Fibroblast of lung (primary cell): ENCODE measurements at places on chromosomes 1 and 21.

DNA sequence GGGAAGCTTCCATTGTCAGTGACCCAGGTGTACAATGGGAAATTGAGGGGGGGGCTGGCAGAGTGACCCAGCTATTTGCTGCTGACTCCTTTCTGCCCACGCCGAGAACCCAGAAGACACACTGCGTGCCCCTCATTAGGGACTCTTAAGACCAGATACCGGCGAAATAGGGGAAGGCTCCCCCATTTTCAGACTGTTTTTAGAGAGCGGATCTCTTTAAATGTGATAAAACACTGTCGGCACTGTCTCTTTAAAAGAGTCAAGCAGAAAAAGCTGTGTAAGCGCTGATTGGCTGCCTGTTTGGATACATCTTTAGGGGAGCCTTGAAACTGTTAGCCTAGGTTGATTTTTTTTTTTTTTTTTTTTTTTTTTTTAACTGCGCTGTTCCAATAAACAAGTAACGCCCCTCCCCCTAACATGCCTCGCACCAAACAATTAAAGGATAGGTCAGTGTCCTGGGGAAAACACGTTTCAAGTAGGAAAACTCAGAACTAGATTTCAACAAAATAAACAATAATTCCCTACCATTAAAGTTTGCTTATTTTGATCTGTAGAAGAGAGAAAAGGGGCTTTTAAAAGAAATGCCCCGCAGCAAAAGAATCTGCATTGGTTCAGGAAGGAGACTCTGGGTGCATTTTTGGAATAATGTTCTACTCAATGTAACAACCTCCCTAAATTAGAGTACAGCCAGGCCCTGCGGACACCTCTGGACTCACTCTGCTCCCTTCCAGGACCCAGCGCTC, 1.4 kb upstream of the SSBP3 start:
- DNase-seq: peak; percentile 97

DNA sequence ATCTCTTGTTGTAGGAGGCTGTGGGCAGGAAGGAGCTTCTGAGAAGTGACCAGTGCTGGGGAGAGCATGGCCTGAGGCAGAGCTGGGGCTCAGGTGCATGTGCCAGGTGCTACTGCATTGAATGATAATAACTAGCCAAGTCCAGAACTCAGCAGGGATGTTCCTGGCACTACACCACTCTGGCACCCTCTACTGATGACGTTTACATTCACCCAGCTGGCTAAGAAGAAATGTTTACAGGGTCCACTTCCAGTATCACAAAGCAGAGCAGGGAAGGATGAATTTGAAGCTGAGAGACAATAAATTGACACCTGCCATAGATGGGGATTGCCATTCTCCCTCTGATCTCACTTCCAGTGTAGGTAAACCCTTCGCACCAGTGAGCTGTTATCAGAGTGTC, 411.8 kb downstream of the SETD4 start:
- DNase-seq: no peak

DNA sequence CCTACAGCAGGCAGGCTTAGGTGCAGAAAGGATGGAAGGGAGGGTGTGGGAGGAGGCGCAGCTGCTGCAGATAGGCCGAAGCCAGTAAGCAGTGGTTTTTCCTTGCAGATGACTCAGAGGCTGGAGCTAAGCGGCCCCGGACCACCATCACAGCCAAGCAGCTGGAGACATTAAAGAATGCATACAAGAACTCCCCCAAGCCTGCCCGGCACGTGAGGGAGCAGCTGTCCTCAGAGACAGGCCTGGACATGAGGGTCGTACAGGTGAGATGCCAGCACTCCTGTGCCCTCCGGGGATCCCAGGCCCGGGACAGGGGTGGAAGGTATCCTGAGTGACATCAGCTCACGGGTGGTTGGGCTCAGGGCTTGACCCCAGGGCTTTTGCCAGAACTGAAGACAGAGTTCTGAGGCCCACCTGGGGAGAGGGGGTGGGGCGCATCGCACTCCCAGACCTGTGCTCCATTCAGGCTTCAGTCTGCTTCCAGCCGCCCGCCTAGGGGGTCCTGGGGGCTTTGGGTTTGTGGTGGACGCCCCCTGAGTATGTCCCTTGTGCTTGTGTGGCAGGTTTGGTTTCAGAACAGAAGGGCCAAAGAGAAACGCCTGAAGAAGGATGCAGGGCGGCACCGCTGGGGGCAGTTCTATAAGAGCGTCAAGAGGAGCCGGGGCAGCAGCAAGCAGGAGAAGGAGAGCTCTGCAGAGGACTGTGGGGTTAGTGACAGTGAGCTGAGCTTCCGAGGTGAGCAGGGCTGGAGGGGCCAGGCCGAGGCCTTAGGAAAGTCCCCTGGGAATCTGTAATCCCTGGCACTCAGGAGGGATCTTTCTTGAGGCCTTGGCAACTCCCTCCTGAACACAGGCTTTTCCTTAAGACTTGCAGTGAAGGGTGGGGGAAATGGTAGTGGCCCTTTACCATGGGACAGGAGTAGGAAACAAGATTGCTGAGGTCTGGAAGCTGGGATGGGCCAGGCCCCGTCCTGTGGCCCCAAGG, 41.5 kb downstream of the LHX4 start:
- peak; percentile 68 for DNase-seq

GRCh38 chr1:200228081-200228480, 181.8 kb downstream of the ZNF281 start:
- DNase-seq: no peak

DNA sequence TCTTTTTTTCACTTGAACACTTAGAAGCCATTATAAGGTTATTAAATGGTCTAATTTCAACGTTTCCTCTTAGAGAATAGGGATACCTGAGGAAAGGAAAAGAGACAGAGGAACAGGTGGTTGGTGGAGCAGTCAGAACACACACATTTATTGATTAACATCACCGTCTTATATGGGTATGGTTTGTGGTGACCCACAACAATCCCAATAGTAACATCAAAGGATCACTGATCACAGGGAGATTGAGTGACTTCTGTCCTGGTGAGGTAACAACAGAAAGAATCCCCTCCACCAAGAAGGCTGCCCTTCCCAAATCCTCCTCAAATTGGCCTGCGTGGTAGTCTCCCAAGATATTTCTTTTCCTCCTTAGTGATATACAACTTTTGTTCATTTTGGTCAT, 474.0 kb downstream of the PLPP3 start:
- no peak for DNase-seq

DNA sequence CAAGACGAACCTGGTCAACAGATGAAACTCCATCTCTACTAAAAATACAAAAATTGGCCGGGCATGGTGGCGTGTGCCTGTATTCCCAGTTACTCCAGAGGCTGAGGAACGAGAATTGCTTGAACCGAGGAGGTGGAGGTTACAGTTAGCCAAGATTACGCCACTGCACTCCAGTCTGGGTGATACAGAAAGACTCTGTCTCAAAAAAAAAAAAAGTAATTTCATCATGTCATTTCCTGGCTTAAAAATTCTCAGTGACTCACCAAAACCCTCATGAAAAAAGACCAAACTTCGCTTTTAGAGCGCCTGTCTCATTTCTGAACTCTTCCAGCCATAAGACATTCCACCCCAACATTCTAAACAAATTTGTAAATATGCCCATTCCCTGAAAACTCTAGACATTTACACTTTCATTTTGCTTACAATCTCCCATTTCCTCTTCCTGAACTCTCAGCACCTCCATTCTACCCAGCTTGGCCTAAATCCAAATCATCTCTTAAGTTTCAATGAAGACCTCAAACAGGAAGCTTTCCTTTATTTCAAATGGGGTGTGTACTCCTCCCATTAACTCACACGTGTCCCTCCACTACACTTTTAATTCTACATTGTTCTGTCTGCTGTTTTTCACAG, 50.5 kb upstream of the PRRC2C start:
- peak; percentile 92 for DNase-seq

GRCh38 chr1:230335861-230336522, 90.1 kb downstream of the PGBD5 start:
- DNase-seq: peak; percentile 20

DNA sequence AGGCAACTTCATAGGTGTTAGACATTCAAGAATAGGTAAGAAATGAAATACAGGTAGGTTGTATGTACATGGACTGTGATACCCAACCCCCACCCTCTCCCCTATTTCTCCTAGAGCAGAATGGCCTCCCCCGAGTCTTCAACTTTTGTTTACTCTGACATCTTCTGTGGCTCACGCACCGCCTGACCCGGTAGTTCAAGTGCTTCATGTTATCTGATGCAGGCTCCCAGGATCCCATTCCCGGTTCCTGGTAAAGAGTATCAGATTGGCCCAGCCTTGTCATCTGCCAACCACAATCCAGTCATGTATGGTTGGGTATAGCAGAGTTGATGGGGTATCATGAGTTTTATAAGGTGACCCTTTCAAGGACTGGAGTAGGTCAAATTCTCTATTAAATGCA, 9.1 kb downstream of the GNAI3 start:
- no peak for DNase-seq

GRCh38 chr21:33089395-33090119, 19.6 kb downstream of the OLIG1 start:
- DNase-seq: no peak

DNA sequence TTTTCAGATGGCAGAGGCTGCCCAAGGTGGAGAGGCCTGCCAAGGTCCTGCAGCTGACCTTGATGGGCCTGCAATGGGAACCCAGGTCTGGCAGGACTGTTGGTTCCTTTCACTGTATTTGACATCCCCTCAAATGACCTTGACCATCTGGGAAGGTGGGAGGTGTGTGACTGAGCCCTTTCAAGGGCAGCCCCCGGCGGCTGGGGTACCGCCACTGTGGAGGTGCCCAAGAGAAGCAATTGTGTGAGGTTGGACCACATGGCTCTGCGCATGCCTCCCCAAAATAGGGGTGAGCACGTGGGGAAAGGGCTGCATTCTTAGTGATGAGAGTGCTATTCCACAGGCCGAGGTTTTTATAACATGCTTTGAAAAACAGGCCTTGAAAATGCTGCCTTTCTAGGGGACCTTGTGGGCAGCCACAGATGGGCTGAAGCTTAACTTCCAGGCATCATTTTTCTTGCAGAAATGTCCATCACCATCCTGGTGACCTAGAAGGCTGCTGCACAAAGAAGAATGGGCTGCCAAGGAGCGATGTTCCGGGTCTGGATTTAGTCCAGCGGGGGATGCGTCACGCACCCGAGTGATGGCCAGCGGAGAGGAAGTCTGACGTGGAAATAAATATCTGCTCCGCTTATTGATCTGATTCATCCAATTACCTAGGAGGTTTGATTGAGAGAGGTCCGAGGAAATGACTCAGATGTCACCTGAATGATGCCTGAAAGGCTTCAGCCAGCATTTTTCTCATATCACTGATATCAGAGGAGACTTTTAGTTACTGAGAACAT, 16.5 kb upstream of the UTS2 start:
- DNase-seq: no peak

DNA sequence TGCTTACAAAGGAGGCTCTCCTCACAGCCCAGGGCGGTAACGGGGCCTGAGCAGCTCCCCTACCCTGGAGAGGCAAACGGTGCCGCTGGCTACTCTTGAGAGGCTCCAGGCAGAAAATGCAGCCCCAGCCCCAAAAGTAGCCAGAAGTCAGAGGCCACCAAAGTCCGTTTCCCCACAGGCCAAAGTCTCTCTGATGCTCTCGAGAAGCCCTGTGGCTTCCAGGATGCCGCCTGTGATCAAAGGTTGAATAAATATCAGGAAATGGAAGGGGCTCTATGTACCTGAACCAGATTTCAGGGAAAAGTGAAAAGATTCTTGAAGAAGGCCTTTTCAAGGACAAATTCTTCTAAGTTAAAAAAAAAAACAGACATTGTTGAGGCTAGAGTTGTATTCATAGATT, 4.2 kb downstream of the PANK4 start:
- no peak for DNase-seq

GRCh38 chr1:116521186-116521585, 49.6 kb downstream of the CD58 start:
- DNase-seq: peak; percentile 69

- DNase-seq: no peak
Measured at GRCh38 chr1:115031595-115031994, 2.0 kb downstream of the TSHB start.

DNA sequence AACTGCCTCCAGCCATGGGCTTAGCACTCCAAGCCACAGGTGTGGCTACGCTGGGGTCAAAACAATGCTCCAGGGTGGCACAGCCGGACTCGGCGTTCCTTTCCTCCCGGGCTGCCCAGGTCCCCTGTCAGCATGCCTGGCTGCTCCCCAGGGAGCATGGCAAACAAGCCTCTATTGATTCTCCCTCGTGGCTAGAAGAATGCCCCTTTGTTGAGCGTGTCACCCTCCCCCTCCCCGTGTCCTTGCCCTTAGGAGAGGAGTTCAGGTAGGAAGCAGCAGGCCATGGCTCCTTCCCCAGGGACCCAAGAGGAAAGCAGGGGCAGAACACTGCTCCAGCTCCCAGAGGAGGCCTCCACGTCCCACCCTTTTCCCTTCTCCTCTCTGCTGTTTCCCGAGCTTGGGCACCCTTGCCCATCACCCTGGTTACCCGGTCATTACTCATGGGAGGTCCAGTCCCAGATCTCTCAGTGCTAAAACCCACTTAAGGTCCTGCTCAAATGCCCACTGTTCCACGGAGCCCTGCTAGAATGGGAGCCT, 57.4 kb upstream of the CITED4 start:
- DNase-seq: no peak

DNA sequence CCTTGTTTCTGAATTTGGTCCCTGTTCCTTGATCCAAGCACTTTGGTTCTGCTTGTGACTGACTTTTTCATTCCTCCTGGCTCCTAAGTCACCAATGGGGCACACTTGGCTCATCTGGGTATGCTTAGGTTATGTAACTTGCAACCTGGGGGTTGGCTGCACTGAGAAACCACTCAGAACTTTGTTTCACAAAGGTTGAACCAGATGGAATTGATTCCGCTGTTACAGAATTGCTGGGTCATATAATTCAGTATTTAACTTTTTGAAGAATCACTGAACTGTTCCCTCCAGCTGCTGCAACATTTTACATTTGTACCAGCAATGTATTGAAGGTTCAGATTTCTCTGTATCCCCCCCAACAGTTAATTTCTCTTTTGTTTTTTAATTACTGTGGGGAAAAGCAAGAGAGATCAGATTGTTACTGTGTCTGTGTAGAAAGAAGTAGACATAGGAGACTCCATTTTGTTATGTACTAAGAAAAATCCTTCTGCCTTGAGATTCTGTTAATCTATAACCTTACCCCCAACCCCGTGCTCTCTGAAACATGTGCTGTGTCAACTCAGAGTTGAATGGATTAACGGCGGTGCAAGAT, 9.6 kb upstream of the NVL start:
- DNase-seq: no peak
